ENCODE measurements at places on chromosomes 12 and 14.

DNA sequence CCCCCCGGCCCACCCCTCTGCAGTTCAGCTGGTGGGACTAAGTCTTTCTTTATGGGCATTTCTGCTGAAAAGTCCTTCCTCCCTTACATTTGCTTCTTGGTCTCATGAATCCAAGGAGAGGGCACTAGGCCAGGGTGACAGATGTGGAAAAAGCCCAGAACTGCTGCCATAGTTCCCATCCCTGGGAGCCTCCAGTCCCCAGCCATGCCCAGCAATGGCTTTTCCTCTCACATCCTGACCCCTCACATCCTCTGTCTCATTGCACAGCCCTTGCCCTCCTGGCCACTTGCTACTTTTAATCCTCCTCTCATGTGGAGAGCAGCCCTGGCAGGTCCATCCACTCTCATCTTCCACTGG lies 122.5 kb downstream of the ZFP36L1 start:
- no peak for DNase-seq

GRCh38 chr12:67790660-67791059 lies 142.1 kb downstream of the DYRK2 start:
- DNase-seq = no peak

GRCh38 chr14:104584557-104584956 lies 5.0 kb downstream of the C14orf180 start:
- DNase-seq = no peak

GRCh38 chr12:127760996-127761395 lies 506.0 kb upstream of the TMEM132C start:
- DNase-seq = no peak

- no peak for DNase-seq
Observed at GRCh38 chr12:27208414-27208750, 35.7 kb upstream of the STK38L start.

GRCh38 chr14:59347915-59348314 lies 117.3 kb downstream of the GPR135 start:
- no peak for DNase-seq

- no peak for DNase-seq
Observed at GRCh38 chr12:102593134-102593533, 112.8 kb upstream of the IGF1 start.

DNA sequence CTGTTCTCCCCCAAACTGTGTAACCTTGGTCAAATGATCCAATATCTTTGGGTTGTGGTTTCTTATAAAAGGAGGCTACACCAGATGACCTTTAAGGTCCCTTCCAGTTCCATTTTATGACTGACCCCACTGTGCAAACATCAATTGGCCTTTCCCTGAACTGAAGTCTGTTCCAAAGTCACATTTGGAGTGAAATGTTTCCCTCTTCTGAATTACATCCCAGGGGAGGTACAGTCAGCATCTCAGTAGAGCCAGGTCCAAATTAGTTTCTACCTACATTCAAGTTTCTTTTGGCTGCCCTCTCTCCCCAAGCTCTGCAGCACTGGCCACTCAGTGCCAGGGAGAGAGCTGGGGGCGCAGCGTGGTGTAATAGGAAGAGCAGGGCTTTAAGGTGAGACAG lies 34.4 kb downstream of the LIMA1 start:
- no peak for DNase-seq

GRCh38 chr12:32039917-32040575 lies 66.6 kb upstream of the BICD1 start:
- DNase-seq = no peak

GRCh38 chr14:44662250-44662891 lies 155.3 kb upstream of the FSCB start:
- DNase-seq = no peak
